AG04450 (cell line): ENCODE measurements at places on chromosomes 7 and 10.

GRCh38 chr10:62769574-62770242, 34.8 kb upstream of the ADO start:
- no peak for DNase-seq

- DNase-seq = no peak
Measured at GRCh38 chr10:63409465-63410027, 56.2 kb downstream of the JMJD1C start.

- no peak for DNase-seq
Measured at GRCh38 chr7:78260826-78261225, 462.3 kb downstream of the PHTF2 start.

DNA sequence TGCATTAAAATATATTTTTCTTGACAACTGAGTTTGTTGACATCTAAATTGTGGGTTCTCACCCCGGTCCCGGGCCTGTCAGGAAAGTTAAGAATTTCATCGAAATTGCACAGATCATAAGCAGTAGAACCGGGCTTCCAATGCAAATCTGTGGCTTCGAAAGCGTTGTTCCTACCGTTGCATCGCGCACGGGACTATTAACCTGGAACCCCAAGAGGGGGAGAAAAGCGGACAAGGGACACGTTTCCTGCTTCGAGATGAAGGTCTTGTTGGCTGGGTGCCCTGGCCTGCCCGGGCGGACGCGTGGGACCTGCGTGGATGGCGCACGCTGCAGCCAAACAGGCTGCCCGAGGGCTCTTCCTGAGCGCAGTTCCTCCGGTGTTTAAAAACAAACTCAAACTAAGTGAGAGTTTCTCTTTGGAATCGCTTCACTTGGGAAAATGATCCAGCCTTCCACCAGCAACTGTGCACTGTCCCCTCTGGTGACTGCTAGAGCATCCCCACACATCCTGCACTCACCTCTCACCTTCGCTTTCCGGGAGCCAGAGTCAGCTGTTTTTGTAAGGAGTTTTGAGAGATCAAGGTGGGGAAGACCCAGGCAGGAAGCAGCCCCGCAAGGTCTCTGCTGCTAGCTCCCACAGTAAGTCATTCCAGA, 5.1 kb upstream of the TBX20 start:
- DNase-seq = no peak

- no peak for DNase-seq
Measured at GRCh38 chr7:91286432-91286831, 22.2 kb downstream of the FZD1 start.

GRCh38 chr10:51706225-51706624, 6.8 kb upstream of the CSTF2T start:
- DNase-seq = peak; percentile 76

GRCh38 chr7:42135728-42136127, 101.3 kb downstream of the GLI3 start:
- DNase-seq = no peak

- DNase-seq = no peak
Measured at GRCh38 chr10:22053048-22053447, 49.5 kb upstream of the DNAJC1 start.

- DNase-seq = no peak
Measured at GRCh38 chr7:20744954-20745446, 41.7 kb downstream of the SP8 start.

GRCh38 chr7:128910569-128910945, at the start of gene KCP:
TSS of gene KCP (minus strand) at chr7:128910709. CDS start at chr7:128910676, 33 bp downstream.
- no peak for DNase-seq

DNA sequence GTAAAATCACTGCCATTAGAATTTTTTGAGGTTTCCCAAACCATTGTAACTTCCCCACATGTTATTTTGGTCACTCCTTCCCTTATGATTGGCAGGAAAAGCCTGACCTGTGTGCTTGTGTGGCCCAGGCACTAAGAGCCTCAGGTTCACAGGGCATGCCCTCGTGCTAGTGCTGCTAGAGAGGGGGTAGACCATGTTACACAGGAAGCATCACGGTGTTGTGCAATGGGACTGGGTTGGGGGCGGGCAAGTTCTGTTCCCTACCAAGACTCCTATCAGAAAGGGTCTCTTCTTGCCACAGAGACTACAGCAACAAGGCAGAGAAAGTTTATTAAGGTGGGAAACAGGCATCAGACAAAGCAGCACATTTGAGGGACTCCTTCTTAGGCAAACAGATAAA, 32.2 kb downstream of the LSM5 start:
- DNase-seq = no peak

DNA sequence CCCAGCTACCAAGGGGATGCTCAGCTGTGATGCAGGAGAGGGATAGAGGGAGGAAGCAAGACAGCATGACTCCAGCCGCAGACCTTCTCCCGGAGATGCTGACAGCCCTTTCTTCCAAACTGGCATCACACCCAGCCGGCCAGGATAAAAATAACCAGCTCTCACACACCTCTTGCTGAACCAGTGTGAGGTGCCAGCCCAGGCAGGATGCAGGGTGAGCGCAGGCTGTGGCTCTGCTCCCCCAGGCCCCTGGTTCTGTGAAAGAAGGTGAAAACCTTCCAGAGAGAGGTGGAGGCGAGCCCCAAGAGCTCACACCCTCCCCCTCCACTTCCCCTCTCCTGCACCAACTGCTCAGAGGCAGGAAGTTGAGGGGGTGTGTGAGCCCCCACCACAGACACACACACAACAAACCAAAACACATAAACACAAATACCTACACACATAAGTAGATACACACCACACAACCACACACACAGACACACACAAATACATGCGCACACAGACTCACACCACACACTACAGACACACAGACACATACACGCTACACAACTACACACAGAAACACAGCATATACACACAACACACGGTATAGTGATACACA, 4.0 kb downstream of the GPR15LG start:
- no peak for DNase-seq

GRCh38 chr10:14971867-14972448, 12.8 kb downstream of the MEIG1 start:
- no peak for DNase-seq

DNA sequence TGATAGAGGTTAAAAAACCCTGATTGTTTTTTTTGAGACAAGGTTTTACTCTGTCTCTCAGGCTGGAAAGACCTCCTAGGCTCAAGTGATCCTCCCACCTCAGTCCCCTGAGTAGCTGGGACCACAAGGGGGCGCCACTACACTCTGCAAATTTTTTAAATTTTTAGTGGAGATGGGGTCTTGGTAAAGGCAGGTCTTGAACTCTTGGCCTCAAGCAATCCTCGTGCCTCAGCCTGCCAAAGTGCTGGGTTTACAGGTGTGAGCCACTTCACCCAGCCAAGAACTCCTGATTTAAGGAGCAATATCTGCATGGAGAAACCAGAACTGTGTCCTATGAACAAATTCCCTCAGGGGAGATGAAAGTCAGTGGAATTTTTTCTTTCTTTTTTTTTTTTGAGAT, 7.3 kb upstream of the KLHDC10 start:
- DNase-seq = no peak

DNA sequence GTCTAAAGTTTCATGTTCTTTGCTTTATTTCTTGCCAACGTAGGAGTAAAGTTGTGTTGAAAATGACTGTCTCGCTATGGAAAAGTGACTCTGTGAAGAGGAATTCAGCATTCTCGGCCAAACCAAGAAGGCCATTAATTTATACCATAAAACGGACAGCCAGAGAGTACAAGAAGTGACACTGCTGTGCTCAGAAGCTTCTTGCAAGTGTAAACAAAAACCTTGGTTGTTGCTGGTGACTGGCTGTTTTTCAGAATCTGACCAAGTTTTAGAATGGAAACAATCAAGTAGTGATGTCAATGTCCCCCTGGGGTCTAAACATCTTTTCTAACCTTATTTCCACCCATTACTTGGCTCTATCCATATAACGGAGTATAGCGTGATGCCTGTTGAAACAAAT, 201.9 kb downstream of the INHBA start:
- no peak for DNase-seq

DNA sequence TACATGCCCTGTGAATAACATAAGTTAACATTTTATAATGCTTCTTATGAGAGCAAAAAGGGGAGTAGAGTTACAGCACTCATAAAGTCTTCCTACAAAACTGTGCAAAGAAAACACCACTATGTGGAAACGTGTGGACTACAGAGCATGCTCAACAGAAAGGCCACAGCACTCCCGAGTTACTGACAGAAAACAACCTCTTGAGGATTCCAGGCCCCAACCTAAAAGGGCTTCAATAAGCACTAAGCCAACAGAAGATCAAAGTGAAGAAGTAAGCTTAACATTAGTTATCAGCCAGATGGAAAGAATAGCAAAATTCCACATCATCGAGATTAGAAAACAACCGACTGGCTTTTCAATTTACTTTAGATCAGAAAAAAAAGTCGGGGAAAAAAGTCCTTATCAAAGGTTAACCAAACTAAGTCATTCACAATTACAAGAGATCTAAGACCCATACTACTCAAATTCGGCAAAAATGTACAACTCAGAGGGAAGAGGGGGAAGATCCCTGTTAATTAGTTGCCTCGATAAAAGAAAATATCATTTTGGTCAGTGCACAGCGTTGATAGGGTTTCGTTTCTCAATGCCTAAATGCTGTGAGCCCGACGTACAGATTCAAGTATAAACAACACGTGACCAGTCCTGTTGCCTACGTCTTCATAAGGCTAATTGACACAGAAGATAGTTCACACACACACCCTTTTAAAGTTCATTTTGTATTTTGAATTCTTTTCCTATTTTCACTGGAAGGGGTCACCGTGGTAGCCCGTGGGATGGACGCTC, 1.4 kb downstream of the KBTBD2 start:
- no peak for DNase-seq

DNA sequence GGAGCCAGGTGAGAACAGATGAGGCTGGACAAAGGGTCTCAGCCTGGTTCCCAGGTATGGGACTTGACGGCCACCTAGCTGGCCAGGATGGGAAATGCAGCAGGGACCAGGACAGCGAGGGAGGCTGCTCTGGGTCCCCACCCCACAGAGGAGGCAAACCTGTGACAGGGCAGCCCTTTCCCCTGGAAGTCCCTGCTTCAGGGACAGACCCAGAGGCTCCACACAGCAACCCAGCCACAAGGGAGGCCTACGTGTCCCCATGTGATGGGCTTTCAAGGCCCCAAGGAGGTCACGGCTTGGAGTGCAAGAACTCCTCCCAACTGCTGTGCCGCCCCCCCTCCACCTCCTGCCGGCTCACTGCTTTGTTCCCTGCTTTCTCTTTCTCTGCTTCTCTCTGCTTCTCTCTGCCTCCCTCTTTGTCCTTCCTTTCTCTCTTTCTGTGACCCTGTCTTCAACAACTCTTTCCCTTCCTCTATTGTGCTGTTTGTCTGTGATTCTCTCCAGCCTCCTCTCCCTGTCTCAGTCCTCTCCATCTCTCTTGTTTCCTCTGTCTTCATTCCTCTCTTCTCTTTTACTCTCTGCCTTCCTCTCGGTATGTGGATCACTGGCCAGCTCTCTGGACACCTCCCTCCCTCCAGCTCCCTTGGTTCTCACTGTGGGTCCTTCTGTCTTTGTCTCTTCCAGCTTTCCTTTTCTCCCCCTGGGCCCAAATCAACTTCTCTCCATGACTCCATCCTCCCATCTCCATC, 9.6 kb upstream of the EIF5AL1 start:
- DNase-seq = no peak

DNA sequence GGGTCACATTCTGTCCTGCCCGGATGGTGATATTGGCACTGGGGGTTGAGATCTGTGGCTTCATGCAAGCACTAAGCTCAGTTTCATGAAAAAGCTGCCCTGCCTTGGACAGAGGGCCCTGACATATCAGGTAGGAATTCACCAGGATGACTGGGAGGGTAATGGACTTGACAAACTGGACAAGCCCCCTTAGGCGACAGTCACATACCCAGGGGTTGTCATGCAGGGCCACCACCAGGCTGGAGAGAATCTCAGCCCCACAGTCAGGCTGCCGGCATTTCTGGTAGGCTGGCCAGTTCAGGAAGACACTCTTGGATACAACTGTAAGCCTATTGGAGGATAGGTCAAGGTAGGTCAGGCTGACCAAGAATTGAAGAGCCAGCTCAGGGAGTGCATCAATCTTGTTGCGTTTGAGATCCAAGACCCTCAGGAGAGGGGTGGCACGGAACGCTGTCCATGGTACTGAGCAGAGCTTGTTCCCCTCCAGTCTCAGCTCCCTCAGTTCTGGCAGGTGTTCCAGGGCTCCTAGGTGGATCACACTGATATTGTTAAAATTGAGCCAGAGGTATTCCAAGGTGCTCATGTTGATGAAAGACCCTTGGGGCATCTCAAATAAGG, 824 bp downstream of the LRIT2 start:
- DNase-seq = no peak

DNA sequence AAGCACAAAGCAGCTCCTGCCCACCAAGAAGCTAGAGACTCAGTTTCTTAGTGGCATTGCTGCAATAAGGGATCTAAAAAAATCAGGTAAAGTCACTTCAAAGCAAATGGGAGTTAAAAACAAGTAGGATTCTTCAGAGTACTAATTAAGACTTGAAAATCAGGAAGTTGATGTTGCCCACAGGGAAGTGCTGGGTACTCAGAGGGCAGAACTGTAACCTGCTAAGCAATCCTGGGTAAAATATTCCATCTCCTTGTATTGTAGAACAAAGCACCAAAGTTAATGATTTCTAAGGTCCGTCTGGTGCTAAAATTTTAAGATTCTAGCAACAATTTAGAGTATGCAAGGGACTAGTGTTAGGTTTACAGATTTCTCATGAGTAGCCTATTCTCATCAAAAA, 8.3 kb downstream of the PEX1 start:
- DNase-seq = no peak

DNA sequence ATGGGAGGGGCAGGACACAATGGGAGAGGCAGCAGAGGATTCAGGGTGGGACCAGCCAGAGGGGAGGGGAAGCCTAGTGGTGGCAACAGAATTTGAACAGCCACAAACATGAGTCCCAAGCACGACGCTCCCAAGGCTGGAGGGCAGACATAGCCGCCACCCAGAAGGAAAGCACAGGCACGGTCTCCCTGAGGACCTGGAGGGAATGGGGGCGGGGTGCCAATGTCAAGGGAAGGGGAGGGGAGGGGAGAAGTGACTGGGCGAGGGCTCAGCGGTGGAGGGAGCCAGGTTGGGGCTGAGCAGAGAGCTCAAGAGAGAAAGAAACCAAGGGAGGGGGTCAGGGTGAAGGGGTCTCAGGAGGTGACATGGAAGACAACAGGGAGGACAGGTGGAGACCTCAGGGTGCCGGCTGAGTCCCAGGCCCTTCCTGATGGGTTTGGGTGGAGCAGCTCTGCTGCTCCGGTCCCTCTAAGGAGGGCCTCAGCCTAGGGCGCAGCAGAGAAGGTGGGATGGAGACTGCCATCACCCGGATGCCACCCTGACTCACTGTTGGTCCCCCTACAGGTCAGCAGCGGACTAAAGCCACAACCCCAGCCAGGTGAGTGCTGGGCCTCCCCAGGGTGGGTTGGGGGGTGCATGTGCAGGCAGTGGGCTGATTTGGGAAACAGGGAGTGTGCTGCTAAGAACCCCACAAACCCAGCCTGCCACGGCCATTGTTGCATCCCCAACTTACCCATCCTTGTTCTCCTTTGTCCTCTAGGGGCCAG, 24.2 kb downstream of the PILRA start:
- no peak for DNase-seq
